Natural killer cell (primary cell): ENCODE measurements at places on chromosomes 13 and 19. TPM values are rescaled to one million over a fixed set of nuclear protein-coding genes. Genes with fewer than 3 reads are reported as not detected.

NCAN gene
- total RNA-seq = not detected

ZNF439 gene
- 9.6 TPM for total RNA-seq

PDE4A gene
- total RNA-seq = 44.9 TPM

HMG20B gene
- 57.5 TPM for total RNA-seq

CAMSAP3 gene
- not detected for total RNA-seq

ZNF83 gene
- total RNA-seq = 46.8 TPM

ZNF229 gene
- total RNA-seq = 0.15 TPM

POSTN gene
- not detected for total RNA-seq

SMG9 gene
- total RNA-seq = 37.4 TPM

CYP4F22 gene
- 2.2 TPM for total RNA-seq

SLC25A30 gene
- 22.3 TPM for total RNA-seq

SULT2A1 gene
- not detected for total RNA-seq

LILRA1 gene
- 6.1 TPM for total RNA-seq

RPS5 gene
- total RNA-seq = 406 TPM

CGB5 gene
- total RNA-seq = not detected

FUT1 gene
- total RNA-seq = 0.18 TPM

TNNI3 gene
- not detected for total RNA-seq
